Vein endothelial cell (primary cell): ENCODE measurements at places on chromosomes 12 and 14. TPM values are rescaled to one million over a fixed set of nuclear protein-coding genes. Genes with fewer than 3 reads are reported as not detected.

The TAS2R9 gene
- 0.19 TPM in 1 of 2 replicates, not detected in the other for total RNA-seq

The KICS2 gene
- total RNA-seq: 4.9 and 5.1 TPM in 2 replicates

The GUCY2C gene
- not detected in 2 replicates for total RNA-seq

The FITM1 gene
- total RNA-seq: 0.65 TPM in 1 of 2 replicates, not detected in the other

The PPM1H gene
- 2.3 and 4.3 TPM in 2 replicates for total RNA-seq

The FAM90A1 gene
- not detected in 2 replicates for total RNA-seq

The TMEM30B gene
- 0.19 and 0.33 TPM in 2 replicates for total RNA-seq

The NTS gene
- not detected in 2 replicates for total RNA-seq

The RTRAF gene
- total RNA-seq: 83.3 and 105 TPM in 2 replicates

The CEBPE gene
- not detected in 2 replicates for total RNA-seq

The PIANP gene
- not detected in 2 replicates for total RNA-seq

The CLEC2A gene
- total RNA-seq: not detected in 2 replicates

The TMTC1 gene
- 1.2 and 2.0 TPM in 2 replicates for total RNA-seq

The CHPT1 gene
- total RNA-seq: 11.8 and 13.0 TPM in 2 replicates

The ACSM4 gene
- total RNA-seq: not detected in 2 replicates

The IGF1 gene
- 0.33 and 1.4 TPM in 2 replicates for total RNA-seq

The TAS2R7 gene
- total RNA-seq: 0.48 TPM in 1 of 2 replicates, not detected in the other

The IL31 gene
- not detected in 2 replicates for total RNA-seq

The CDH24 gene
- 10.8 and 18.9 TPM in 2 replicates for total RNA-seq

The KERA gene
- not detected in 2 replicates for total RNA-seq

The MYF6 gene
- not detected in 2 replicates for total RNA-seq

The PPP1R1A gene
- not detected in 2 replicates for total RNA-seq

The CPNE6 gene
- total RNA-seq: not detected in 2 replicates

The HOTAIR gene
- total RNA-seq: under 0.01 TPM in 1 of 2 replicates, not detected in the other

The RITA1 gene
- 24.8 and 25.5 TPM in 2 replicates for total RNA-seq

The PMCH gene
- 0.65 and 0.76 TPM in 2 replicates for total RNA-seq

The OR4K2 gene
- not detected in 2 replicates for total RNA-seq

The MGP gene
- total RNA-seq: 81.4 and 247 TPM in 2 replicates

The ASB2 gene
- total RNA-seq: not detected in 2 replicates

The INHBC gene
- not detected in 2 replicates for total RNA-seq

The DEGS2 gene
- under 0.01 and 0.10 TPM in 2 replicates for total RNA-seq

The KRT85 gene
- not detected in 2 replicates for total RNA-seq

The DCN gene
- total RNA-seq: 1.3 and 1.4 TPM in 2 replicates

The SETD3 gene
- total RNA-seq: 71.2 and 75.1 TPM in 2 replicates

The DPPA3 gene
- total RNA-seq: not detected in 2 replicates

The RDH16 gene
- total RNA-seq: under 0.01 TPM in 1 of 2 replicates, not detected in the other

The GZMB gene
- total RNA-seq: not detected in 2 replicates

The LUM gene
- 1.2 and 1.3 TPM in 2 replicates for total RNA-seq

The FGD6 gene
- total RNA-seq: 22.4 and 32.7 TPM in 2 replicates

The JPH4 gene
- not detected in 2 replicates for total RNA-seq

The MUCL1 gene
- not detected in 2 replicates for total RNA-seq

The RNF212B gene
- total RNA-seq: not detected in 2 replicates

The EFS gene
- not detected in 2 replicates for total RNA-seq

The RHNO1 gene
- 23.8 and 30.9 TPM in 2 replicates for total RNA-seq

The GDF3 gene
- 0.96 and 1.6 TPM in 2 replicates for total RNA-seq

The RTN1 gene
- total RNA-seq: 0.10 and 0.33 TPM in 2 replicates

The MAP4K5 gene
- 72.9 and 76.4 TPM in 2 replicates for total RNA-seq

The PNN gene
- total RNA-seq: 16.0 and 23.6 TPM in 2 replicates

The APOLD1 gene
- 31.8 and 46.7 TPM in 2 replicates for total RNA-seq

The PTGER2 gene
- total RNA-seq: not detected in 2 replicates

The SVOP gene
- total RNA-seq: not detected in 2 replicates

The MAP3K12 gene
- 18.9 and 21.5 TPM in 2 replicates for total RNA-seq

The CCDC197 gene
- not detected in 2 replicates for total RNA-seq

The CCDC184 gene
- total RNA-seq: under 0.01 and 0.10 TPM in 2 replicates
